ENCODE measurements at places on chromosomes 7 and 10.
A peak's percentile ranks its signal among the peaks of the same experiment; 100 is the strongest.

DNA sequence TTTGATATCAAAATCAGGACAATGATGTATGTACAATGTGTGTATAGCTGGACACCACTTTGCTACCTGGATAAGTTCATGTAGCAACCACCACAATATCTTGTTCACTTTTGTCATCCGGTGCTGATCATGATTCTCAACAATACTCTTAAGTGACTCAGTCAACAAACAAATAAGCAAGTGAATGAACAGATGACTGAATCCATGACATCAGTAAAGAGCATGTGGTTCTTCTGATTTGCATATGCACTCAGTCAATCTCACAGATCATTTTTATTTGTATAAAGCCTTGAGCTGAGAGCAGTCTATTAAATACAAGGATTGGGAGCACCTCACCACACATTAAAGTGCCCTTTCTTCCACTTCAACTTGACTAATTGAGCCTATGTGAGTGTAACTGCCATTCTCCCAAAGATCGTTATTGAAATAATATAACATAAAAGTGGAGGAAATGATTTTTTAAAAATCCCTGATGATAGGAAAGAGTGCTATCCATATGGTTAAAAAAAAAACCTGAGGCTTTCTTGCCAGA is 69.5 kb downstream of the NPSR1 start:
- DNase-seq, result no peak

DNA sequence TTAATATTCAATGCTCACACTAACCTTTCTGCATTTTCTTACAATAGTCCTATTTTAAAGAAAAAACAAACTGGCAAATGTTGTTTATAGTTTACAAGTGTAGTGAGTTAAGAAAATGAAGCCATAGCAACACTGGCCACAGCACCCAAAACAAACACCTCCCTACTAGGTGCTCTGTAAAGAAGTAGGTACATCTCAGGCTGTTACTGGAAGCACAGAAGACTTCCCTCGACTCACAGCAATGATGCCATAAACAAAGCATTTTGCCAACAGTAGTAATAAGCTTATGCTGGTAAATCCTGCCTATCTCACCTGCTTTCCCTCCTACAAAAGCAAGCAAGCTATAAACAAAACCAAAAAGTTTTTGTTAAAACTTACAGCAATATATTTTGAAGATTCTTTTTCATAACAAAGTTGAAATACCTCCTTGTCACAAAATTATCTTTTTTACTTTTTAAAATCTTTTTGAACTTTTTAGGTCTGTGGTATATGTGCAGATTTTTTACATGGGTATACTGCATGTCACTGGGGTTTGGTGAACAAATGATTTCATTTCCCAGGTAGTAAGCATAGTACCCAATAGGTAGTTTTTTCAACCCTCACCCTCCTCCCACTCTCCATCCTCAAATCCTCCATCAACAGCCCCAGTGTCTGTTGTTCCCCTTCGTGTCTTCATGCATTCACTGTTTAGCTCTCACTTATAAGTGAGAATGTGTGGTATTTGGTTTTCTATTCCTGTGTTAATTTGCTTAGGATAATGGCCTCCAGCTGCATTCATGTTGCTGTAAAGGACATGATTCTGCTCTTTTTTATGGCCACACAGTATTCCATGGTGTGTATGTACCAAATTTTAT is 28.4 kb downstream of the COA1 start:
- no peak for DNase-seq

- DNase-seq, result no peak
Measured at GRCh38 chr10:13340068-13340467, 8.0 kb downstream of the SEPHS1 start.

DNA sequence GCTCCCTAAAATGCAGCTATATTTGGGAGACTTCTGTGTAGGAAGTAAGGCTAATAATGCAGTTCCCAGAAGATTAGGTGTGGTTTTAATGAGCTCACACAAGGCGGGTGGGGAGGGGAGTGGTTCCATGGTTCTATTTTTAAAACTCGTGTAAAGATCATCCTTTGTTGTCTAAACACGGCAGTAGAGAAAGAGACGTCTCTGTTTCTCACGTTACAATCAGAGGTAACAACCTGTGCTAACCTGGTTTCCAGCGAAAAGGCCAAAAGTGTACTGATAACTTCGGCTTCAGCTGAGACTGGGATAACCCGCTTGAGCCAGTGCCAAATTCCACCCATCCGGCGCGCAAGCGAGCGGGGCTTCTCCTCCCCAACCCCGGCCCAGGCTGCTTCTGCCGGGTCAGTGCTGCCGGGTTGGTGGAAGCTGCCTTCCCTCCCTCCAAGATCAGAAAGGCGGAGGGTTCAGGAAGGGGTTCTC is 2.5 kb upstream of the MAP3K8 start:
- no peak for DNase-seq

GRCh38 chr10:27399871-27400270 is 104.2 kb upstream of the RAB18 start:
- no peak for DNase-seq

DNA sequence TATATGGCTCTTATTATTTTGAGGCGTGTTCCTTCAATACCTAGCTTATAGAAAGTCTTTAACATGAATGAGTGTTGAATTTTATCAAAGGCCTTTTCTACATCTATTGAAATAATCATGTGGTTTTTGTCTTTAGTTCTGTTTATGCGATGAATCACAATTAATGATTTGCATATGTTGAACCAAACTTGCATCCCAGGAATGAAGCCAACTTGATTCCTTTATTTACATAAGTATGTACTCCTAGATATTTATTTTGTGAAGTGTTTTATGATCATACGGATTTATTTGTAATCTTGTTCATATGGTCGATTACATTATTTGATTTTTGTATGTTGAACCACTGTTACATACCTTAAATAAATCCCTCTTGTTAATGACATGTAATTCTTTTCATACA is 244.3 kb upstream of the KCND2 start:
- DNase-seq, result no peak

DNA sequence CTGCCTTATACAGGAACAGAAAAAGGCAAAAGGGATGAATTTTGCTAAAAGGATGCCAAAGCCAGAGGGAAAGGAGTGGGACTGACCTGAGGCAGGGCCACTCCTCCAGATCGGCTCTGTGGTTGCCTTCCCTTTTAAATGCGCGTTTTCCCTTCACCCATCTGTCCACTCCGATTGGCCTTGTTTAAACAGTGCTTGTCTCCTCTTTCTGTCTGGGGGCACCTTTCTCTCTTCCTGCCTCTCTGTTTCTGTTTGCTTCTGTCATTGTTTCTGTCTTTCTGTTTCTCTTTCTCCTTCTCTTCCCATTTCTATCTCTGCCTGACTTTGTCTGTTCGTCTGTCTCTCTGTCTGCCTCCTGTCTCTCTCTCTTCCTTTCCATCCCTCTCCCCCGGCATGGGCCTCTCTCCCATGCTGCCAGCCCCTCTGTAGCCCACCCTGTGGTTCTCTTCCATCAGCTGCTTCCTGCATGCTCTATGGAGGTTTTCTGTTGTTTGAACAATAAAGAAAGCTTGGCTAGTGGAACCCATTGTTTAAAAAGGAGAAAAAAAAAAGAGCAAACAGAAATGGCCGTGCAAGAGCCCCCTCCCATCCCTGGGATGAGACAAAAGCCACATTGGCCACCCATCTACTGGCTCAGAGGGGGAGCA is 29.5 kb upstream of the HSPB1 start:
- no peak for DNase-seq

- DNase-seq, result no peak
Measured at GRCh38 chr7:82015751-82016150, 245.9 kb upstream of the HGF start.

DNA sequence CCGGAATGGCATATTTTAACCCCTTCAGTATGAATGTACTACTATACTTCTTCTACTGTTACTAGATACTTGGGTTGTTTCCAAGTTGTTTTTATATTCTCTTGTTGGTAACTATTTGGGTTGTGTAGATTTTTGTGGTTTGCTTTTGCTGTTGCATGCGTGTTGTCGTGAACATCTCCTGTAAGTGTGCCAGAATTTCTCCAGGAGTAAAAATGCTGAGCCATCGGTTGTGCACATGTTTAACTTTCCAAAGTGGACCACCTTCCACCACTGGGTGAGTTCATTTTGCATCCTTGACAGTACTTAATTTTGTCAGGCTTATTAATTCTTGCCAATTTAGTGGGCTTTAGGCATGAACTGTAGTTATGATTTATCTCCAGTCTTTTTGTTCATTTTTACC is 47.9 kb downstream of the CSGALNACT2 start:
- no peak for DNase-seq

DNA sequence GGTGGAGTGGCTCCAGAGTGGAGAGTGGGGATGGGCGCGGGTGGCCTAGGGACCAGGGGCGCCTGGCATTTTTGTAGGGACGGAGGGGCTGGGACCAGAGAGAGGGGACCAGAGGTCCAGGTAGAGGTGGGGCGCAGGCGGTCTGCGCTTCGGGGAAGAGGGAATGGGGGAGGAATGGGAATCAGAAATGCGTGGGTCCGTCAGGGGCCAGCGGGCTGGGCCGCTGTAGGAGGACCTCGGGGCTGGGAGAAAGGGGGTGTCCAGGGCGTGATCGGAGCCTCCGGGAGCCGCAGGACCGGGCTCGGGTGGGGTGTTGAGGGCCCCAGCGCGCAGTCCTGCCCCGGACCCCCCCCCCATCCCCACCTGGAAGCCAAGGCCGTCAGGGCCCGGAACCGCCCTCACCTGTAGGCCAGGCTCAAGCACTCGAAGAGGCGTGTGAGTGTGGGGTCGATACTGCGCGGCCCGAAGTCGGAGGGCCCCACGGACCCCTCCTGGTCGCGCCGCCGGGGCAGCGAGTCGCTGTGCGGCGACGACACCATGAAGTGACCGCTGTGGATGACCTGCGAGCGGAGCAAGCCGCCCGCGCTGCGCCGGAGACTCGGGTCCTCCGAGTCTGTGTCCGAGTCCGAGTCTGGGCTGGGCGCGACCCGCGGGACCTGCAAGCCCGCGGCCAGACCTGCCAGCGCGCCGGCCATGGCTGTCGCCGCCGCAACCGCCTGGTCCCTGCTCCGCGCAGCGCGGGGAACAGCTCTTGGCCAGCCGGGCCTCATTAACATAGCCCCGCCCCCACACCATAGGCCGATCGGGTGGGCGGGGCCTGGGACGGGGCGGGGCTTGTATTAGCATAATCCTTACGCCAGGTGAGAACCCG is at the start of gene MLXIPL:
Gene MLXIPL, minus strand, starts transcription at position 725 of the 871 bp plus-strand sequence. Its CDS starts 30 bp downstream, at position 695.
- peak; percentile 51 for DNase-seq

- DNase-seq, result no peak
Measured at GRCh38 chr7:17489961-17490360, 191.5 kb downstream of the AHR start.

DNA sequence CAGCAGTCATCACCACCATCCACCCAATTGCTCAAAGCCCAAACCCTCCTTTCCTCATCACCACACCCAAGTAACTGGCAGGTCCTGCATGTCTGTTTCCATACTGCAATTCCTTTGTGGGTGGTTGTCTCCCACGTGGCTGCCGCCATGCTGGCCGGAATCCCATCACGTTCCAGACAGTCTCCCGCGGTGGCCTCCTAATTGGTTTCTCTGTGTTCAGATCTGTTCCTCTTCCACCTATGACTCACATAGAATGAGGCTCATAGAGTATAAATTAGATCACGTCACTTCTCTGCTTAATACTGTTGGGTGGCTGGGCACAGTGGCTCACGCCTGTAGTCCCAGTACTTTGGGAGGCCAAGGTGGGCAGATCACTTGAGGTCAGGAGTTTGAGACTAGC is 813.0 kb downstream of the TYW1 start:
- DNase-seq, result no peak

- DNase-seq, result no peak
Measured at GRCh38 chr10:26000971-26001370, 66.9 kb downstream of the MYO3A start.

- DNase-seq, result no peak
Measured at GRCh38 chr10:44863344-44864047, 47.6 kb upstream of the TMEM72 start.

GRCh38 chr10:77390481-77390891 is 247.1 kb downstream of the KCNMA1 start:
- no peak for DNase-seq

- no peak for DNase-seq
Measured at GRCh38 chr10:132498562-132499366, 38.8 kb upstream of the INPP5A start.

DNA sequence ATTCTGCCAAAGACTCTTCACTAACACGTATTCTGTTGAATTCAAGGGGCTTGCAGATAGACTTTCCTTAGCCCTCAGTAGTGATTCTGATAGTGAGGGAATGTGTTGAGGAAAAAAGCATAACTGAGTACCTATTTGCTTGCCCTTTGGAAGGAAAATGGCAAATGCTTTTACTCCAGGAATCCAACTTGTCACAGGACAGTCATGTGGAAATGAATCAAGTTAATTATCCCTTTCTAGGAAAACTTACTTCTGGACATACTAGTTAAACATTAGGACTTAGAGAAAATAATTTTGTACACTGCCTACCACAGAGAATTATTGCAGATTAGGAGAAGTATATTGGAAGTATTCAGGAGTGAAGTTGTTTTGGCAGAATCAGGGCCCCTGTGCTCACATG is 148.9 kb upstream of the SLC13A1 start:
- no peak for DNase-seq

DNA sequence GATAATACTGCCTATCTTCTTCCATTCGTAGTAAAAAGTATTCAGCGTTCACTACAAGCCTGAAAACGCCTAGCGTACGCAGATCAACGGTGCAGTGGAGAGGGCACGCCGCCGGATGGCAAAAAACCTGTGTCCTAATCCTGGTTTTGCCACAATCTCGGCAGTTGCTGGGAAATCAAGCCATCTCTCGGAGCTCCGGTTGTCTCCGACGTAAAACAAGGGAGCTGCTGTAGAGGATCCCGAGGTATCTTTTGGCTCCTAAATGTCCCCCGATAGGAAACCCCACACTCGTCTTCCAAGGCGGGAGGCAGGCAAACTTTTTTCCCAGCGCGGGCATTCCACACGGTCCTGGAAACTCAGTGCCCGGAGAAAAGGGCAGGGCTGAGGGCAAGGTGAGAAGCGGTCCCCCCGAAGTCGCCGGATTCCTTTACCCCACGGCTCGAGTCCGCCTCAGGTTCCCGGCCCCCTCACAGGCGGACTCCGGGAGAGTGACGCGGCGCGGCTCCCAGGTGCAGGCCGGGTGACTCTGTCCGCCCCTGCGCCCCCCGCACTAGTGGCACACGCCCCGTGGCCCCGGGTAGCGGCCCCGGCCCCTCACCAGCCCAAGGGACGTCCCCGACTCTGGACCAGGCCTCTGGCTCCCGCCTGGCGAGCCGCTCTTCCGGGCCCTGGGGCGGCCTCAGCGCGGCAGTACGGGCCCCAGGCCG is 649 bp downstream of the IDE start:
- peak; percentile 54 for DNase-seq

- DNase-seq, result no peak
Measured at GRCh38 chr7:126403040-126403439, 849.7 kb downstream of the GRM8 start.

DNA sequence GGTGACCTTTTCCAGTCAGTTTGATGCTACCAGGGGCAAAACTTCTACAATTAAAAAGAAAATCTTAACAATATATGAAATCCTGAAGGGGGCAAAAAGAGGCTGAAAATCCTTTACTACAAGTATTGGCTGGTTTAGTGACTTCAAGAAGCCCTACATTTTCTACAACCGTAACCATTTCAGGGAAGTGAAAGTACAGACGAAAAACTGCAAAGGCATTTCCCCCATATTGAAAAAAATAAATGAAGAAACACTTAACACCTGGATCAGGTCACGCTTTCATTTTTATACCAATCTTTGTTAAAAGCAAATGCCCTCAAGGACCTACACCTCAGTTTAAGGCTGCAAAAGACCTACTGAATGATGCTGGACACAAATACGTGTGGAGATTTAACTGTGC is 38.6 kb downstream of the IL6 start:
- DNase-seq, result no peak

Data from endothelial cell of umbilical vein (primary cell).